IMR-90 (cell line): ENCODE measurements at places on chromosomes 6 and 20. TPM values are rescaled to one million over a fixed set of nuclear protein-coding genes. Genes with fewer than 3 reads are reported as not detected.

SLC22A23 gene
- total RNA-seq: 0.56 and 0.72 TPM in 2 replicates

MLIP gene
- total RNA-seq: not detected in 2 replicates

GRCh38 chr6:142856624-142857232 is 88.2 kb downstream of the HIVEP2 start:
- no peak overlapping the region for H3K27ac ChIP-seq
- H3K4me3 ChIP-seq: no peak overlapping the region
- H3K4me1 ChIP-seq: peaks cover 4% of the 10 kb centered on the region

GRCh38 chr6:106496823-106497222 is 132.5 kb downstream of the RTN4IP1 start:
- no peaks in the 10 kb centered on the region for H3K4me1 ChIP-seq
- DNase-seq: no peak
- H3K36me3 ChIP-seq: no peaks in the 10 kb centered on the region
- no peak overlapping the region for H3K27ac ChIP-seq
- H3K4me3 ChIP-seq: no peak overlapping the region

DNA sequence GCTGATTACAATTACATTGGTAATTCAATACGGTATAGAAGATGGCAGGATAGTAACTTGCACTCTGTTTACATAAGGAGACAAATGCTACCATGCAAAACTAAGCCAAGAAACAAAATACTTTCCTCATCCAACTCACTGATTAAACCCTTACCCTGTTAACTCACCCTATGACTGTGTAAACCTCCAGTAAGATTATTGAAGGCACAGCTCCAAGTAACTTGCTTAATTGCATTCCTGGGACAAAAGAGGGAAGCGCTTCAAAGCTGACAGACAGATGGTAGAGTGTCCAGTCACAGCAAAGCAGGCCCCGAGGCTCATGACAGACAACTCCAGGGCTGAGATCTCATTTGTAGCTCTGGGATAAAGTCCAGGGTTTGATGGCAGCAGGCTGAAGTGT is 6.9 kb upstream of the KIF16B start:
- H3K27ac ChIP-seq: no peak overlapping the region
- no peaks in the 10 kb centered on the region for H3K36me3 ChIP-seq
- H3K27me3 ChIP-seq: no peaks in the 10 kb centered on the region
- peak; percentile 77 for DNase-seq
- H3K4me3 ChIP-seq: no peak overlapping the region
